Activated CD4-positive, alpha-beta T cell treated with anti-CD3 and anti-CD28 coated beads, Interleukin-2, amount 10 ng/mL, durations not matched to agents 24 days and 14 days (primary cell): ENCODE measurements at places on chromosomes 7 and 10. TPM values are rescaled to one million over a fixed set of nuclear protein-coding genes. Genes with fewer than 3 reads are reported as not detected.

The NUTM2D gene
- total RNA-seq: 1.4 and 2.1 TPM in 2 replicates

The TMEM130 gene
- total RNA-seq: 0.66 TPM in 1 of 2 replicates, not detected in the other

The C10orf62 gene
- total RNA-seq: not detected in 2 replicates

The SORCS1 gene
- not detected in 2 replicates for total RNA-seq

The PAX2 gene
- total RNA-seq: 0.07 TPM in 1 of 2 replicates, not detected in the other

The KCNIP2 gene
- total RNA-seq: 2.3 and 3.5 TPM in 2 replicates

The OR6V1 gene
- total RNA-seq: not detected in 2 replicates

The CPA1 gene
- not detected in 2 replicates for total RNA-seq

The KCND2 gene
- not detected in 2 replicates for total RNA-seq

The RNF148 gene
- not detected in 2 replicates for total RNA-seq

The ANKRD61 gene
- 0.31 and 0.58 TPM in 2 replicates for total RNA-seq

The MLLT10 gene
- 40.2 and 42.0 TPM in 2 replicates for total RNA-seq

The YKT6 gene
- 87.3 and 92.8 TPM in 2 replicates for total RNA-seq

The CCL24 gene
- not detected in 2 replicates for total RNA-seq

The SP8 gene
- total RNA-seq: not detected in 2 replicates

The HOGA1 gene
- not detected in 2 replicates for total RNA-seq

The SPDYE11 gene
- total RNA-seq: not detected in 2 replicates

The KCP gene
- total RNA-seq: 0.09 and 0.17 TPM in 2 replicates

The HEPACAM2 gene
- total RNA-seq: not detected in 2 replicates

The AGAP9 gene
- 8.6 and 9.8 TPM in 2 replicates for total RNA-seq

The C10orf67 gene
- 0.07 and 0.16 TPM in 2 replicates for total RNA-seq

The OPALIN gene
- not detected in 2 replicates for total RNA-seq

The HMX3 gene
- total RNA-seq: not detected in 2 replicates

The RPEL1 gene
- total RNA-seq: not detected in 2 replicates

The KLF14 gene
- not detected in 2 replicates for total RNA-seq

The AKR1C4 gene
- not detected in 2 replicates for total RNA-seq

The MEOX2 gene
- not detected in 2 replicates for total RNA-seq

The TMEM178B gene
- 0.52 and 0.68 TPM in 2 replicates for total RNA-seq

The TLX1 gene
- total RNA-seq: not detected in 2 replicates

The TFEC gene
- total RNA-seq: not detected in 2 replicates

The ELFN1 gene
- not detected in 2 replicates for total RNA-seq

The COL13A1 gene
- total RNA-seq: not detected in 2 replicates

The RAB19 gene
- 23.0 and 24.4 TPM in 2 replicates for total RNA-seq

The EPHA1 gene
- total RNA-seq: 0.09 and 0.26 TPM in 2 replicates

The GTF2IRD1 gene
- 1.4 and 2.7 TPM in 2 replicates for total RNA-seq

The RGS10 gene
- 137 TPM in 2 replicates for total RNA-seq

The AASS gene
- total RNA-seq: 0.47 and 1.3 TPM in 2 replicates

The CDC14C gene
- total RNA-seq: not detected in 2 replicates

The SLC39A12 gene
- not detected in 2 replicates for total RNA-seq

The CRYGN gene
- not detected in 2 replicates for total RNA-seq

The CRHR2 gene
- not detected in 2 replicates for total RNA-seq

The CDC123 gene
- 184 and 185 TPM in 2 replicates for total RNA-seq
